ENCODE measurements at places on chromosomes 3 and 15. TPM values are rescaled to one million over a fixed set of nuclear protein-coding genes. Genes with fewer than 3 reads are reported as not detected.
A peak's percentile ranks its signal among the peaks of the same experiment; 100 is the strongest.

GRCh38 chr15:42020713-42021273 is at the start of gene PLA2G4E:
Gene PLA2G4E (minus strand): TSS chr15:42021042. CDS start chr15:42021030, 12 bp downstream.
- H3K36me3 ChIP-seq = no peaks in the 10 kb centered on the region
- H3K4me3 ChIP-seq = no peak within 1 kb of the TSS
- no peaks in the 10 kb centered on the region for H3K4me1 ChIP-seq
- H3K27ac ChIP-seq = no peak within 1 kb of the TSS
- H3K27me3 ChIP-seq = peaks cover 50% of the 10 kb centered on the region

GOLGA8H gene
- not detected for total RNA-seq

DNA sequence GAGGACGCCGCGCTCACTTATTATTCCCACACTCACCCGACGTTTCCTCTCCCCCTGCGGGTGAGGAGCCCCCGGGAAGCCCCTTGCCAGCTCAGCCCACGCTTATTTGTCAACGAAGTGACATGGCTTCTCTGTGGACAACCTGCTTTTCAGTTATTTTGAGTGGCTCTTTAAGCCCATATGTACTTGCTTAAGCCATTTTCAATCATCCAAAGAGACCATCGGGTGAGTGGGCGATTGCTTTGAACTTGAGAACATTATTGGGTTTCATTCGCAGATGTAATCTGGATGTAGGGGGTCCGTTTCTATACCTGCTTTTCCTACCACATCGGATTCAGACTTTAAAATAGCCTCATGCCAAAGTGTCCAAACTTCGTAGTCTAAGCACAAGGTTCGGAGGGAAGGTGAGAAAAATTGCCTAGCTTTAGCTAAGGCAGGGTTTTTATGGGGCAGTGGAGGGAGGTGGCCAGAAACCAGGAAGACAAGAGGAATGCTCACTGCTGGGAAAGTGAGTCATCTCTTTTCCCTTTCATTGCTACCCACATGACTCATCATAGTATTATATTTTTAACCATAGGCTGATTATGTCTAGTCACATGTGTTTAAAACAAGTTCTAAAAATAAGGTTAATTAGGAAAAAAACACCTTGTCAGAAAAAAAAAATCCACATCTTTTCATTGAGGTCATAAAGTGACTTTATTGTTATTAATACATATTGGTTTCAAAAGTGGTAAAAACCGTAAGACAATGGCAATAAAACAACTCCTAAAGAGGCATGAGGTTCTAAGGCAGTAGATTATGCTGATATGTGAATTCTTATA is 773.1 kb upstream of the NR2F2 start:
- no peaks in the 10 kb centered on the region for H3K27me3 ChIP-seq
- peak; percentile 95 for DNase-seq
- no peaks in the 10 kb centered on the region for H3K36me3 ChIP-seq
- H3K27ac ChIP-seq = peak overlapping the region; percentile 70
- no peak overlapping the region for H3K4me3 ChIP-seq

ACKR2 gene
- total RNA-seq = not detected

GRCh38 chr3:48851407-48851806 is 3.7 kb upstream of the PRKAR2A start:
- no peaks in the 10 kb centered on the region for H3K36me3 ChIP-seq
- peaks cover 1% of the 10 kb centered on the region for H3K4me1 ChIP-seq
- H3K4me3 ChIP-seq = no peak overlapping the region
- peak; percentile 66 for DNase-seq

DNA sequence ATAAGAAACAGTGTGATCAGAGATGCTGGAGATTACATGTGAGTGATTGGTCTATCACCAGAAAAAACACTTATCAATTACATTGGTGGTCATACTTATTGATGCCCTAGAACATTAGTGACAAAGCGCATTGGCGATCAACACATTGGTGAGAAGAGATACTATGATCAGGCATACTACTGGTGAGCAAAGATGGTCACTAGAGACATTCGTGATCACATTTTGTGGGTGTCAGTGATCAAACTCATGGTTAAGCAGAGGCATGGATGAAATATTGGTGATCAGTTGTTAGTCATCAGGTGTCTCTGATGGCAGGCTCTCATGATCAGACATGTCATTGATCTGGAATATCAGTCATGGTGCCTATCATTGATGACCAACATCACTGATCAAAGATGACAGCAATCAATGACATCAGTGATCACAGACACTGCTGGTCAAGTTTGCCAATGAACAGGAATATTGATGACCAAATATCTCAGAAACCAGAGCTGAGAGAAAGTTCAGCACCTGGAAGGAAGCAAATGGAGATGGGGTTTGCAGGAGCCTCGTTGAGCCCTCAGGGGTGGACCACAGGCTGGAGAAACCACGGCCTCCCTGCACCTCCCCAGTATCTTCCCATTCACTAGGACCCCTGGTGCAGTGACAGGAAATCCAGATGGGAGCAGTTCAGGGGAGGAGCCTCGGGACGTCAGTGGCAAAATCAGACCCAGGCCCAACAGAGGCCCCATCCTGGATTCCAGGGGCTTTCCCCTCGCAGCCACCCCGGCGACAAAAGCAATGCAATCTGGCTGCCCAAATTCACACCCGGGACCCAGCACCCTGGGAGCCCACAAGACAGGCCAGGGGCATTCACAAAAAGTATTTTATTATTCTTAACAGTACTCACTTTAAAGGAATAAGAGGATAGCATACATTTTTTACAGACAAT is 12.2 kb upstream of the DNAJB8 start:
- no peak overlapping the region for H3K4me3 ChIP-seq
- peaks cover 12% of the 10 kb centered on the region for H3K4me1 ChIP-seq
- no peak overlapping the region for H3K27ac ChIP-seq
- no peak for DNase-seq
- peaks cover 15% of the 10 kb centered on the region for H3K36me3 ChIP-seq

ROPN1 gene
- total RNA-seq = not detected

DNA sequence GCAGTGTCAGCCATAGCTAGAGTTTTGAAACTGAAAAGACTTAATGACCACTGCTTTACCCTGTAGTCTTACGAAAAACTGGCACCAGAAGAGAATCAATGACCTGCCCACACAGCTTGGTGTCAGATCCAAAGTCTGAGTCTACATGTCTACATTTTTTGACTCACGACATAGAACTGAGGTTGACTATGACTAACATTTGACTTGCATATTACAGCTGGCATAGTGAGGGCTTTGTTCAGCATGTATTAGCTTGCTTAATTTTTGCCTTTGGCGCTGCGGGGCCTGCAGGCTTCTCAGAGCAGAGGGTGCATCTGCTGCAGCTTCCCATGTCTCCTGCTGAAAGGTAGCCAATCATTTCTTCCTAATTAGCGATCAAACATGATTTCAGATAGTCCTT is 167.0 kb downstream of the EBLN2 start:
- no peaks in the 10 kb centered on the region for H3K36me3 ChIP-seq
- no peak overlapping the region for H3K4me3 ChIP-seq
- no peak overlapping the region for H3K27ac ChIP-seq
- no peaks in the 10 kb centered on the region for H3K4me1 ChIP-seq
- no peaks in the 10 kb centered on the region for H3K27me3 ChIP-seq

SCAPER gene
- total RNA-seq = 9.7 TPM

DNA sequence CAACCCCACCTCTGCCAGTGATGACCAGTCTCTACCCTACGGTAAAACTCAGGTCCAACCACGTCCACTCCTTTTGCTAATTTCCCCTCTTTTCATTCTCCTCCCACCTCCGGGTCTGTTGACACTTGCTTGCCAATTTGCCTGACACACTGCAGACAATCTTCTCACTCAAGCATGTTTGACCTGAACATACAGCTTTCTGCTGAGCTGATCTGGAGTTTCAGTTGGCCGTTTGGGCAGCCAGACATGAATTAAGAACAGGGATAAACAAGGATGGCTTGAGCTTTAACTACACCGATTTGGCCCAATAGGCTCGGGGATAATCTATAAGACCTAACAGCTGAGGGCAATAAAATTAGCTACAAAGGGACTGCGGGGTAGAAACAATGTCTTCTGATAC is 758.6 kb upstream of the CFAP20DC start:
- H3K4me3 ChIP-seq = no peak overlapping the region
- no peaks in the 10 kb centered on the region for H3K27me3 ChIP-seq
- no peak for DNase-seq
- H3K27ac ChIP-seq = peak overlapping the region; percentile 48
- H3K4me1 ChIP-seq = peaks cover 10% of the 10 kb centered on the region

QARS1 gene
- 404 TPM for total RNA-seq

DNA sequence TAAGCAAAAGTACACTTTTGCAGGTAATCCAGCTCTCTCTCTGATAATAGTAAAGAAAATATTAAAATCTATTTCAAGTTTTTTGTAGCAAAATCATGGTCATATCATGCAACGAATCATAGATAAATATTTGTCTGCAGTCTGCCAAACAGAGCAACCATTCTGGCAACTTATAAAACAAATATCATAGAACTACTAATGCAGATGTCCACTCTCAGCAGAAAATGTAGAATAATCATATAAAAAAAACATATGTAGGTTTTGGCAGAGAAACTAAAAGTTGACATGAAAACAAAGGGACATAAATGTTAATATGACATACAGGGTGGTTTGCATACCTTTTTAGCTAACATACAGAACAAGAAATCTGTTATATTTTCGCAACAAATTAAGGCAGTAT is 12.2 kb downstream of the TMCC1 start:
- no peaks in the 10 kb centered on the region for H3K4me1 ChIP-seq
- H3K36me3 ChIP-seq = peaks cover 9% of the 10 kb centered on the region
- H3K27me3 ChIP-seq = peaks cover 3% of the 10 kb centered on the region
- no peak overlapping the region for H3K4me3 ChIP-seq
- DNase-seq = no peak

IL5RA gene
- total RNA-seq = not detected

DNA sequence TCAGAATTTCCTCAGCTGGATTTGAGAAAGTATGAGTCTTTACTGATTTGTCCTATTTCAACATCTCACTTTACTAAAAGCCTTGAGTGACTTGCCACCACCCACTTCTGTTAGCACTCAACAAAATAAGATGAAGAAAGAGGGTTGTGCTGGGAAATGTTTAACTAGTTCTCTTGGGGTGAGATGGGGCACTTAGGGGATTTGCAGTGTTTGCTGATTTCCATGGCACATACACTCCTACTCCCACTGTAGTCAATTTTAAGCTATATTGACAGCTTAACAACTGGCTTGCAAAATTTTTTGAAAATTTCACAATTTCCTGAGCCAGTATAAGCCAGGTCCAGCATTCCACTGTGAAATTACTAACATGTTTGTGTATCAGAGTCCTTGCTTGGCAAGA is 463.1 kb upstream of the ARHGEF26 start:
- DNase-seq = no peak
- H3K4me3 ChIP-seq = no peak overlapping the region
- no peak overlapping the region for H3K27ac ChIP-seq
- no peaks in the 10 kb centered on the region for H3K36me3 ChIP-seq

DNA sequence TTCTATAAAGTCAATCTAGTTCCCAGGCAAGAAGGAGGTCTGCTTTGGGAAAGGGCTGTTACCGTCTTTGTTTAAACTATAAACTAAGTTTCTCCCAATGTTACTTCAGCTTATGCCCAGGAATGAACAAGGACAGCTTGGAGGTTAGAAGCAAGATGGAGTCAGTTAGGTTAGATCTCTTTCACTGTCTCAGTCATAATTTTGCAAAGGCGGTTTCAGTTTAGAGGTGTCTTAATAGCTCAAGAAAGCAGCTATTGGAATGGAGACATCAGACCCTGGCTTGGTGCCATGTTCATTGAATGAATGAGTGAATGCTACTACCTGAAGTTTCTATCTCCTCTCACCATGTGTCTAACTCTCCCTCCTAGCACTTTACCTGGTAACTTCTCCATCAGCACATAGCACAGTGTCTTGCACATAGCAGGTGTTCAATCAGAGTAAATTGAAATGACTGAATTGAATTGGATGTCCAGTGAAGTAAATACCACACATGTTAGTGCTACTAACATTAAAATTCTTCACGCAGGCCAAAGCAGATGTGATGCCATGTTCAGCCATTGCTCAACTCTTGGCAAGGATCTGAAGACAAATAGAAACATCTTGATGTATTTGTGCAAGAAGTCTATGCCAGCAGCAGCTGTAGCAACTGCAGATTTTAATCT is 28.2 kb downstream of the CLEC3B start:
- peak; percentile 85 for DNase-seq
- no peaks in the 10 kb centered on the region for H3K36me3 ChIP-seq
- peak overlapping the region; percentile 84 for H3K27ac ChIP-seq
- H3K27me3 ChIP-seq = no peaks in the 10 kb centered on the region

- no peaks in the 10 kb centered on the region for H3K27me3 ChIP-seq
- H3K27ac ChIP-seq = no peak overlapping the region
- DNase-seq = no peak
- no peak overlapping the region for H3K4me3 ChIP-seq
- H3K4me1 ChIP-seq = peaks cover 34% of the 10 kb centered on the region
Observed at GRCh38 chr3:14411988-14412387, 9.6 kb downstream of the SLC6A6 start.

DNA sequence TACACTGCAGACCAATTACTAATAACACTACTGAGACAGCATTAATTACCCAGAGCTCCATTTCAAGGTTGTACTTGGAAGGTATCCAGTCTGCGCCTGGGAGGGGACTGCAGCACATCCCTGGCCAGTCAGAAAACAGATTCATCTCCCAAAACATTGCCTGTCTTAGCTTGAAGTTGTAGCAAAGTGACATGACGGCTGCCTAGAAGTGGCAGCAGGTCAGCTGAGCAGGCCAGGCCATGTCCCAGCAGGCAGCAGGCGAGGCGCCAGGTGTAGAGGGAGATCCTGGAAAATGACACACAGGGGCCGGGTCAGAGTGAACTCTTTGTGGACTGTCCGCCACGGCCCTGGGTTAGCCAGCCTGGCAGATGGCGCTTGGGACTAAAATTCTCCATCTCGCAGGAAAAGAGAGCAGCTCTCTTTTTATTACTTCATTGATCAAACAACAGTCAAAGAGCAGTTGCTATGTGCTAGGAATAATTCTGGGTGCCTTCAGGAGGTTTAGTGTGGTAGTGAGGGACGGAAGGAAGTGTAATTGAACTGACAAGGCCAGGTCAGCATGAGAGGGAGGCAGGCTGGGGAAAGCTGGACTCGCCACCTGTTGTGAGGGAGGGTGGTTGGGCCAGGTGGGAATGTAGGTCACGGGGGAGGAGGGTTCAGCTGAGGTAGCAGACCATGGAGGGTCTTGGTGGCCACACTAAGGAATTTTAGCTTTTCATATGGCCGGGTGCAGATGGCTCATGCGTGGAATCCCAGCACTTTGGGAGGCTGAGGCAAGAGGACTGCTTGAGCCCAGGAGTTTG is 1.3 kb upstream of the MAP6D1 start:
- no peak overlapping the region for H3K4me3 ChIP-seq
- no peaks in the 10 kb centered on the region for H3K27me3 ChIP-seq

DNA sequence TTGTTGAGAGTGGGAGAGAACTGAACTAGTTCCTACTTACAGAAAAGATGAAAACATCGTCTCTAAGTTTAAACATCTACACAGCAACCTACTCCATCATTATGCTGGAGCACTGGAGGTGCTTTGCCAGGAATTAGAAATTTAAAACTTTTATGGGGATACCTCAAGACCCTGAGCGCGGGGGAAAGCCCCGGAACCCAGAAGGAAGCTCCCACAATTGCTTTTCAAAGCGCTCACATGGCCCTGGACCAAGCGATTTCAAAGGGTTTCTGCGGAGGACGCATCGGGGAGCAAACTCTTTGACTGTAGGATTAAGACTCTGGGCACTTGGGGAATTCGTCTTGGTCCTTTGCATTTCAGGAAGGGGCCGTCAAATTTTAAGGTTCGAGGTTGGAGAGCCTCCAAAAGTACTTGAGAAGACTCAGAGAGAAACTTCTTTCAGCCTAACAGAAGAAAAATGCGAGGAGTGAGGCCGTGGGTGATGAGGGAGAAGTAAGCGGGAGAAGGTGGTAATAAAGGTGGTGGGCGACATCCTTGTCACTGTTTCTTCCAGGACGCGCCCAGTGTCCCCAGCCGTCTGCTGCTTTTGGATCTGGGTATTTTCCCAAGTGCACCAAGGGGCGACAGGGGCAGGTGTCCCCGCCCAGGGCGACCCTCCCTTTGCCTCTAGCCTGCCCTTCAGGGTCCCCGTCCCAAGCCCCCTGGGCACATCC is 591 bp downstream of the PROK2 start:
- no peak overlapping the region for H3K27ac ChIP-seq
- H3K4me3 ChIP-seq = no peak overlapping the region
- H3K27me3 ChIP-seq = peaks cover 53% of the 10 kb centered on the region
- H3K4me1 ChIP-seq = no peaks in the 10 kb centered on the region
- no peak for DNase-seq

All from IMR-90 (cell line).